Hippocampal formation (tissue), 2 donors: ENCODE measurements at places on chromosomes 2 and 18.
A peak's percentile ranks its signal among the peaks of the same experiment; 100 is the strongest.

DNA sequence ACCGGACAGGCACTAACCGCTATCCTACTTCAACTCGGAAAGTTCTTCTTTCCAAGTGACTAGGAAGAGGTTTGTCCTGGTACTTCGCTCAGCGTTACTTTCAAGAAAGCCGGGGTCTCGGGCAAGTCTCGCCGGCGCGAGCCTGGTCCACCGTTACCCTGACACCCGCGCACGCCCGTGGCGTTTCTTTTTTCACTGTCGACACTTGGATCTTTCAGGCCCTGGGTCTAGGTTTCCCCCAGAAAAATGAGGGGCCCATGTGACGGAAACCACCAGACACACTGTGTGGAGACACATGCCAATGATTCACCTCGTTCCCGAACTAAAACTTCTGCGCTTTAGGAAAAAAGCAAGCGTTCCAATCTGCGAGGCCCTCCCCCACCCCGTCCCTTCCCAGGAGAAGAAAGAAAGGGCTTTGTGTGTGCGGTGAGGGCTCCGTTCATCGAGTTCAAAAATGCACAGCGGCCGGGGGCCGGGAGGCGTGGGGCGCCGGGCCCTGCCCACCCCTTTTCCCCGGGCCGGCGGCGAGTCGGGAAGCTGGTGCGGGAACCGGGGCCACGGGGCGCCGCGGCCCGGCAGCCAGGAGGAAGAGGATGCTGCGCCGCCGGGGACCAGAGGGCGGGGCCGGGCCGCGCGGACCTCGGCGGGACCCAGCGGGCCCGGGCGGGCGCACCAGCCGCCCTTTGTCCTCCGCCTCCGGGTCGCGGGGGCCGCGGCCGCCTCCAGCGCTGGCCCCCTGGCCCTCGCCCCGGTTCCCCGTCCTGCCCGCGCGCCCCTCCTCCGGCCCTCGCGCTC lies 2.6 kb downstream of the ZNF521 start:
- peak; percentile 53 for DNase-seq

- no peak for DNase-seq
Observed at GRCh38 chr2:159585622-159586021, 30.7 kb downstream of the BAZ2B start.

DNA sequence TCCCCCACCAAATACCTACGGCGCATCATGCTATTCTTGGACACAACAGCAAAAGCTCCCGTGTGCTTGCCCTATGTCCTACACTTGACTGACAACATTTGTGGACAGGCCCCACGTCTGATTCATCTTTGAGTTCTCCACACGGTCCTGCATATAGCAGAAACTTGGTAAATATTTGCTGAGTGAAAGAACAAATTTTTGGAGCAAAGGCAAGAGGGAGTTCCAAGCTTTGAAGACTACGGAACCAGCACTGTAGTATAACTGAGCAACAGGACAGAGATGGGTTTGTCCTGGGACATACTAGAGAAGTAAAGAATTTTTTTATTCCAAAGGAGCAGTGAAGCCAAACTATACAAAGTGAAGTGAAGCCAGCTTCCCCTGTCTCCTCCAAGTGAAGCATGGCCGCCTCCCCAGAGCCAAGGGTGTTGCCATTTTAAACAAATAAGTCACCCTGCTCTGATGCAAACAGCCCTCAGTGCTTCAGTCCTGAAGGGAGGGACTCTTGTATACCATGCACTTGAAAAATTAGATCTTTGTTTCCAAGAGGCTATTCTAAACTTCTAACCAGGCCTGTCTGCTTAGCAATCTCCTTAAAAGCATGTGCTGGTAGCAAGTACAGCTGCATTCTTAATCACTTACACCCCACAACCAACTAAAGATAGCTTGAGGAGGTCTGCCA lies 35.9 kb downstream of the SPRED2 start:
- DNase-seq, result no peak

- DNase-seq, result peak; percentile 85
Observed at GRCh38 chr2:61470122-61470951, 550 bp downstream of the USP34 start.

- no peak for DNase-seq
Observed at GRCh38 chr2:140593132-140593531, 1537.7 kb downstream of the LRP1B start.

GRCh38 chr2:10269711-10270610 lies 32.7 kb upstream of the HPCAL1 start:
- no peak for DNase-seq

DNA sequence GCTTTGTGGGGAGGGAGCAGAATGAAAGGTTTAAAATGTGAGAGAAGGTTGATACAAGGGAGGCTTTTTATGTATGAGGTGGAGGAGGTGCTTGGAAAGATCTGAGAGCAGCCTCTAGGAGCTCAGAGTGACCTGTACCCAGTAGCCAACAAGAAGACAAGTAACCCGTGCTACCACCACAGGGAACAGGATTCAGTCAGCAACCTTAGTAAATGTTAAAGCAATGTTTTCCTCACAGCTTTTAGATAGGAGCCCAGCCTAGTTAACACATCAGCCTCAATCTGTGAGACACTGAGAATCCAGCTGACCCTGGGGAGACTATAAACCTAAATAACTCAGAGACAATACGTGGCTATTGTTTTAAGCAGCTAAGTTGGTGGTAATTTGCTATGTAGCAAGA lies 194.9 kb upstream of the NT5C1B start:
- DNase-seq, result no peak
